ENCODE measurements at places on chromosomes 12 and 14. TPM values are rescaled to one million over a fixed set of nuclear protein-coding genes. Genes with fewer than 3 reads are reported as not detected.

The PLA2G1B gene
- total RNA-seq: not detected

The SPATS2 gene
- 29.9 TPM for total RNA-seq

The RNASE3 gene
- not detected for total RNA-seq

The MFAP5 gene
- 37.3 TPM for total RNA-seq

The RDH12 gene
- total RNA-seq: not detected

The LMO3 gene
- 0.39 TPM for total RNA-seq

All from smooth muscle cell of the pulmonary artery (primary cell).